ENCODE measurements at places on chromosomes 12 and 14. TPM values are rescaled to one million over a fixed set of nuclear protein-coding genes. Genes with fewer than 3 reads are reported as not detected.
A peak's percentile ranks its signal among the peaks of the same experiment; 100 is the strongest.

GRCh38 chr12:13442457-13442856 lies 245.9 kb downstream of the EMP1 start:
- H3K27ac ChIP-seq, result no peak overlapping the region
- no peaks in the 10 kb centered on the region for H3K4me1 ChIP-seq
- no peaks in the 10 kb centered on the region for H3K36me3 ChIP-seq
- peaks cover 5% of the 10 kb centered on the region for H3K27me3 ChIP-seq

GRCh38 chr14:90696720-90697119 lies 119.5 kb downstream of the TTC7B start:
- H3K4me3 ChIP-seq, result no peak overlapping the region
- DNase-seq, result no peak
- peaks cover 7% of the 10 kb centered on the region for H3K27me3 ChIP-seq

- H3K4me3 ChIP-seq, result peak overlapping the region; percentile 97
- peak overlapping the region; percentile 100 for H3K27ac ChIP-seq
- H3K4me1 ChIP-seq, result peaks cover 44% of the 10 kb centered on the region
- peak; percentile 26 for DNase-seq
- peaks cover 47% of the 10 kb centered on the region for H3K36me3 ChIP-seq
These were observed 508 bp downstream of the HNRNPC start for GRCh38 chr14:21268617-21269251.

GRCh38 chr14:97253756-97254155 lies 456.6 kb downstream of the VRK1 start:
- no peaks in the 10 kb centered on the region for H3K27me3 ChIP-seq
- H3K4me1 ChIP-seq, result peaks cover 19% of the 10 kb centered on the region
- H3K36me3 ChIP-seq, result no peaks in the 10 kb centered on the region

GRCh38 chr12:22880331-22880730 lies 255.4 kb downstream of the ETNK1 start:
- H3K36me3 ChIP-seq, result no peaks in the 10 kb centered on the region
- no peaks in the 10 kb centered on the region for H3K4me1 ChIP-seq
- no peak overlapping the region for H3K27ac ChIP-seq
- DNase-seq, result no peak
- no peaks in the 10 kb centered on the region for H3K27me3 ChIP-seq
- no peak overlapping the region for H3K4me3 ChIP-seq

DNA sequence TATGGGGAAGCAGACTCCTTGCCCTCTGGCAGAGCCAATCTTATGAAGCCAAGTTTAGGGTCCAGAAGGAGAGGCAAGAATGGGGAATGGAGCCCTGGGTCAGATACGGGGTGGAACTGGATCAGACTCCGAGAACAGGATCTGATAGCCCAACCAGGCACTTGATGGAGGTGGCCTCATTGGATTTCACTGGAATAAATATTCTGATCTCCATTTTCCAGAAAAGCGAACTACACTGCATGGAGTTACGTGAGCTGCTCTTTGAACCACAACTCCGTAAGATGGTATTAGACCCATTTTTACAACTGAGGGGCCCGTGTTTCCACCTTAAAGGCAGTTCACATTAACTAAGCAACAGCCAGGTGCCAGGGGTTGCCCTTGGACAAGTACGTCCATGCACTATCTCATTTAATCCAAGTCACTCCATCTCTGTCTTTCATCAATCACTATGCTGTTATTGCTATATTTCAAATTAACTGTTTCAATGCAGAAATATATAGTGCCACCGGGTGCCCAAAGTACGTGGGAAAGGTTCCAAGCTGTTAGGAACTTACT lies 155.2 kb downstream of the BCL11B start:
- peaks cover 12% of the 10 kb centered on the region for H3K4me1 ChIP-seq
- no peak overlapping the region for H3K4me3 ChIP-seq
- no peak overlapping the region for H3K27ac ChIP-seq
- H3K27me3 ChIP-seq, result no peaks in the 10 kb centered on the region
- DNase-seq, result no peak

GRCh38 chr14:45868863-45869262 lies 615.9 kb upstream of the MIS18BP1 start:
- H3K4me3 ChIP-seq, result no peak overlapping the region
- H3K27ac ChIP-seq, result no peak overlapping the region
- no peaks in the 10 kb centered on the region for H3K27me3 ChIP-seq
- H3K36me3 ChIP-seq, result peaks cover 2% of the 10 kb centered on the region
- H3K4me1 ChIP-seq, result no peaks in the 10 kb centered on the region

DNA sequence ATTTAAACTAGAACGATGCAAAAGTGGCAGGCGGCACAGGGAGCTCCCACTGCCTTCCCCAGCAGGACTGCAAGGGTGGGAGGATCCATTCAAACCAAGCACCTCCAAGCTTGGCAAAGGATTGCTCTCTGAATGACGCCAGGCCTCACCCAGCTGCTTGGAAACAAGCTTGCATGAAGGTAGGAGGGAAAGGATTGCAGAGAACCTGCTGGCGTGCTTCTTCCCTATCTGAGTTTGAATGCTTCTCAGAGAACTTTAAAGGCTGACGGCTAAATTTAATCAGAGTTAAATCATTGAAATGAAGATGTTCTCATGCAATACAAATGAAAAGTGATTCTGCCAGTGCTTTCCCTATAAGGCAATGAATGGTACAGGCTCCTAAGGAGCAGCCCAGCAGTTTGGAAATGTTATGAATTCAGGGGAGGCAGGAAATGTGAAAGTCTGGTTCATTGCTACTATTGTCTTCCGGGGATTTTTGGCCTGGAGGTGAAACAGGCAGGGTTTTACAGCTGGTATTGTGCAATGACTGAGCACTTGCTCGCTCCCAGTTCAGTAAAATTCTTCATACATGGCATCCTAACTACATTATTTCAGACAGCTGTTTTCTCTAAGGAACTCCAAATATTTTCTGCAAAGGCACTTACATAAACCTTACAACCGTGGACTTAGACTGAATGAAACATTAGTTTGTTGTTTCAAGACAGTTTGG lies 31.9 kb upstream of the DUSP6 start:
- no peak overlapping the region for H3K27ac ChIP-seq
- H3K27me3 ChIP-seq, result peaks cover 5% of the 10 kb centered on the region
- H3K36me3 ChIP-seq, result no peaks in the 10 kb centered on the region
- no peaks in the 10 kb centered on the region for H3K4me1 ChIP-seq

- no peak for DNase-seq
- no peak overlapping the region for H3K27ac ChIP-seq
- H3K4me1 ChIP-seq, result peaks cover 8% of the 10 kb centered on the region
These were observed 118.0 kb downstream of the SINHCAF start for GRCh38 chr12:31207799-31208465.

DNA sequence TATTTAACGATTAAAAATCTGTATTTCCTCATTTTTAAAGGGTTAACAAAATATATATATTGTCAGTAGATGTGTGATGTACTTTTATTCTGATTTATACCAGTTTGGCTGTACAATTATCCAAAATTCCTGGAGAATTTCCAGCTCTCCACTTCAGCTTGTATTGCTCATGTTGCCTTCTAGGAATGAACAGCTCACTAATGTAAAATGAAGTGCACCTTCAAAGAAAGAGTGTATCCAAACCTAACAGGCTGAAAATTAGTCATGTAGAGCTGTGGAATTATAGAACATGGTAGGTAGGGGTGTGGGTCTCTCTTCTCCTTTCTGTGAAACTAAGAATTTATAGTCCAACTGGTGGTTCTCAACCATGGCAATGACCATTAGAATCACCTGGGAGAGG lies 362.0 kb downstream of the ETNK1 start:
- H3K36me3 ChIP-seq, result no peaks in the 10 kb centered on the region
- H3K4me3 ChIP-seq, result no peak overlapping the region
- no peaks in the 10 kb centered on the region for H3K4me1 ChIP-seq
- no peak for DNase-seq

- H3K27me3 ChIP-seq, result peaks cover 5% of the 10 kb centered on the region
- H3K4me1 ChIP-seq, result no peaks in the 10 kb centered on the region
- no peaks in the 10 kb centered on the region for H3K36me3 ChIP-seq
- no peak within 1 kb of the TSS for H3K27ac ChIP-seq
- H3K4me3 ChIP-seq, result no peak within 1 kb of the TSS
- no peak for DNase-seq
These were observed at the start of gene CCDC198 for GRCh38 chr14:57493467-57494181. Gene CCDC198, minus strand, starts transcription at chr14:57493857. Its CDS starts 142 bp downstream, at chr14:57493715.

DNA sequence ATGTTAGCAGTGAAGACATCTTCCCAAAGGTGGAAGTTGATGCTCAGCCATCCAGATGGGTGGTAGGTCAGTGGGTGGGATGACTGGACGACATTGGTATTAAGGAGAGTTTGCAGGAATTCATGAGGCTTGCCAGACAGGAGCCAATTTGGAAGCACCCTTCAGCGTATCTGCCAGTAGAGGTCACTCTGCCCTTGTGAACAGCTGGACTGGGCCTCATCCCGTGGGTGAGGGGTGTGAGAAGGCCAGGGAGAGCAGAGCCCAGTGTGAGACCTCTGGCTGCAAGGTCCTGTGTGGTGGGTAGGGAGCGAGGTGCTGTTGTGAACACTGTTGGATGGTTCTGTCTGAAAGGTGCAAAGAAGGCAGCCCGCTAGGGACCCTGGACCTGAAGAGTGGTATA lies 37.7 kb downstream of the SLC5A8 start:
- no peaks in the 10 kb centered on the region for H3K27me3 ChIP-seq
- H3K27ac ChIP-seq, result no peak overlapping the region
- no peak overlapping the region for H3K4me3 ChIP-seq

- H3K27ac ChIP-seq, result no peak overlapping the region
- H3K4me3 ChIP-seq, result no peak overlapping the region
- H3K4me1 ChIP-seq, result no peaks in the 10 kb centered on the region
- H3K27me3 ChIP-seq, result no peaks in the 10 kb centered on the region
- peaks cover 3% of the 10 kb centered on the region for H3K36me3 ChIP-seq
These were observed 46.9 kb downstream of the CHGA start for GRCh38 chr14:92969871-92970270.

DNA sequence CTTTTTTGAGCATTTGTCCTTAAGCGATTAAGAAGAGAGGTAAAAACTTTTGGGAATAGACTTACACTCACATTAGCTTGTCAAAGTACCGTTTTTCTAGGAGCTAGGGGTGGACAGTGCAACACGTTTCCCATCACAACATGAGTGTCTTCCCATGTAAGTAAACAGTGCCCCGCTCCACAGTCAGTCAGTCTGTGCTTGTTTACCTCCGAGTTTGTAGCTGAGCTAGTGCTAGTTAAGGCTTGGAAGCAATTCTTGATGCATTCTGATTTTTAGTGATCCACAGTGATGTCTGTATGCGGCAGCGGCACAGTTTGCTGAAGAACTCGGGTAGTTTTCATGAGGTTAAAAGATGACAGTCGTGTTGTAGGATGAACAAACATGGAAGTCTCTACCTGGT lies 941 bp downstream of the ZDHHC17 start:
- H3K4me1 ChIP-seq, result peaks cover 47% of the 10 kb centered on the region
- H3K4me3 ChIP-seq, result peak overlapping the region; percentile 96

DNA sequence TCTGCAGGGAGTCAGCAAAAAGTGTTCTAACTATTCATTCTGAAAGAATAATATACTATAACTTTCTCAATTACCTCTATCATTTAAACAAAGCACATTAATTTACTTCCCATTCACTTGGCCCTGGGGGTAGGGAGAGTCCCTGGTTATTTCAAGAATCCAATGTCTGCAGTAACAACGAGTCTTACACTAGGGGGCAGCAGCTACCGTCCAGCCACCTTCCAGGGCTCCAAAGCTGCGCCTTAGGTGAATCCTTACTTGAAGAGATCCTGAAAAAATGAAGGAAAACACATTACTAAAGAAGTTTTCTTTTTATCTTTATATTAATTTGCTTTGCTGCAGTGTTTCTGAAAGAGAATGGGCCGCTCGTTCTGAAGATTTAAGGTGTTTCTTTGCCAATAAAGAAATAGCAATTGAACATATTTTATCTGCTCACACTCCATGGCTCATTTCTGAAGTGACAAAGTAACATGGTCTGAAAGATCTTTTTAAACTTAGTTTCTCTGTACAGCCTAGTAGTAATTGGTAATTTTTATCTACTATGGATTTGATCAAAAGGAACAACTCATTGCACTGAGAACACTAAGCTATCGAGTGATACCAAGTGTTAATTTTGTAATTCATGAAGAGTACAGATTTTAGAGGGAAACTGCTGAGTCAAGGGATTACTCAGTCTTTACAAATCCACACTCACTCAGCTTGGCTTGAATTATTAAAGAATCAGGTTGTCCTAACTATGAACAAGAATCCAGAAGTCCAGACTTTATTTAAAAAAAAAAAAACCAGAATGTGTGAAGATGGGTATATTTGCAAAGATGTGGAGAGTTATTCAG lies 27.6 kb downstream of the BHLHE41 start:
- no peaks in the 10 kb centered on the region for H3K36me3 ChIP-seq
- H3K27me3 ChIP-seq, result peaks cover 20% of the 10 kb centered on the region
- H3K4me3 ChIP-seq, result no peak overlapping the region
- no peaks in the 10 kb centered on the region for H3K4me1 ChIP-seq
- H3K27ac ChIP-seq, result no peak overlapping the region
- DNase-seq, result peak; percentile 57

- peaks cover 15% of the 10 kb centered on the region for H3K36me3 ChIP-seq
- no peak overlapping the region for H3K27ac ChIP-seq
- no peak overlapping the region for H3K4me3 ChIP-seq
- DNase-seq, result no peak
These were observed 89.1 kb upstream of the STAC3 start for GRCh38 chr12:57340104-57340503.

Gene FGFR1OP2
- total RNA-seq, result 38.0 TPM

Gene RD3L
- total RNA-seq, result not detected

Gene NFYB
- 30.2 TPM for total RNA-seq

Gene TMEM179
- 0.46 TPM for total RNA-seq

Gene FAM186B
- 0.82 TPM for total RNA-seq

Gene SOX5
- 1.7 TPM for total RNA-seq

Gene FRMD6
- total RNA-seq, result 6.5 TPM

Gene PPP1R12A
- total RNA-seq, result 67.5 TPM

Gene LIN7A
- not detected for total RNA-seq

Gene KRT6C
- total RNA-seq, result not detected

Data from activated T-cell treated with anti-CD3 and anti-CD28 coated beads, Interleukin-2, amount 50 U/mL, for 72 hours (primary cell).